NCI-H446 (cell line): ENCODE measurements at places on chromosomes 5 and 9.
A peak's percentile ranks its signal among the peaks of the same experiment; 100 is the strongest.

GRCh38 chr9:78707481-78707991 is 410.6 kb downstream of the PSAT1 start:
- no peak for DNase-seq

GRCh38 chr9:14967450-14968321 is 57.5 kb upstream of the FREM1 start:
- no peak for DNase-seq

- DNase-seq, result no peak
These were observed 9.6 kb downstream of the LHX6 start for GRCh38 chr9:122218935-122219855.

- DNase-seq, result no peak
These were observed 83.7 kb upstream of the ORM1 start for GRCh38 chr9:114238891-114239875.

- DNase-seq, result peak; percentile 86
These were observed 32.2 kb upstream of the TNFAIP8 start for GRCh38 chr5:119323601-119324000.

- DNase-seq, result no peak
These were observed 1327.1 kb downstream of the MAT2B start for GRCh38 chr5:164832516-164832915.

GRCh38 chr5:40615586-40616170 is 64.0 kb upstream of the PTGER4 start:
- DNase-seq, result no peak

DNA sequence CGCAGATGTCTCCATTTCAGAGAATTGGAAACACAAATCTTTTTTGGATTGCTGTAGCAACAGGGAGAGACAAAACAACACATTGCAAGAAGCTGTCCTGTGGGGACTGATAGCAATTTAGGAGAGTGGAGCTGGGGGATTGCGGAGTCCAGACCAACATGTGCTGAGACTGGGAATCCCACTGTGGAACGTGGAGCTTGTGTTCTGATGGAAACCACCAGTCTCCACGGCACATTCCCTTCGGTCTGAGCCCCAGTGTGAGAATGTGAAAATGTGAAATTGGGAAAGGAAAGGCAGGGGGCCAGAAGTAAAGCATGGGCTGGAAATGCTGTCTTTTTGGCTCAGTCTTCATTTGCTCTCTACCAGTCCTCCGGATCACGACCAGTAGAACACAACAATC is 348.8 kb upstream of the TNC start:
- DNase-seq, result no peak

DNA sequence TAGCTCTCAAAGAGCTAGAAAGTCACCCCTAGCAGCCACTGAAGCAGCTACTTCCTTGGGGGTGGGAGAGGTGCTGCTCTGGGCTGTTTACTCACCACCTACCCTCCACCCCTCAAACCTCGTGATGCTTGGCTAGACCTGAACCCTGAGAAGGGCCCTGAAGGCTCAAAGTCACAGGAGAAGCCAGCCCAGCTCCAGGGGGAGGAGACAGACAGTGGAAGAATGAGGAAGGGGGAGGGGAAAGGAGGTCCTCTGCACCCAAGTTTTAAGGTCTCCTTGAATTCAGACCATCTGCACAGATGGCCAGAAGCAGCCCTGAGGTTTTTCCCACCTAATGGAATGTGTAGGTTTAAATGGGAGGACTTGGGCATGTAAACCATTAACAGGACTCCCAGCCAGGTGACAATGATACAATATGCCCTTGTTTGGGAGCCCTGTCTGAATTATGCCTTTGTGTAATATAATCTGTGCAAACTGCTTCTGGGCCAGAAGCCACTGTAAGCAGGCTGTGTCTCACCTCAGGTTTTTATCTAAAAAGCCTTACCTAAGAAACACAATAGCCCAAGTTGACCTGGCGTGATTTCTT is 180.5 kb downstream of the PIK3R1 start:
- no peak for DNase-seq

GRCh38 chr9:107768224-107768623 is 278.7 kb upstream of the KLF4 start:
- no peak for DNase-seq

DNA sequence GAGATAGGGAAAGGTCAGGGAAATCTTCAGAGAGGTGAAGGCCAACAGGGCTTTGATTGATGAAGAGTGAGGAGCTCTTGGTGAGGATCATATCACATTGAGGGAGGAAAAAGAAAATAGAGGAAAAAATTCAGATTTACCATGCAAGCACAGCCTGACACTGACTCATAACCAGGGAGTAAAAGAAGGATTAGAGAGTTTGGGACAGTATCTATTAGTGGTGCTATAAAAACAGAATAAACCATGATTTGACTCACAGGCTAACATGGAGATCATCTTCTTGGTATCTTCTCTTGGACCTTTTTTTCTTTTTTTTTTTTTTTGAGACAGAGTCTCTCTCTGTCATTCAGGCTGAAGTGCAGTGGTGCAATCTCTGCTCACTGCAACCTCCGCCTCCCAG is 44.4 kb downstream of the MUSK start:
- DNase-seq, result no peak

DNA sequence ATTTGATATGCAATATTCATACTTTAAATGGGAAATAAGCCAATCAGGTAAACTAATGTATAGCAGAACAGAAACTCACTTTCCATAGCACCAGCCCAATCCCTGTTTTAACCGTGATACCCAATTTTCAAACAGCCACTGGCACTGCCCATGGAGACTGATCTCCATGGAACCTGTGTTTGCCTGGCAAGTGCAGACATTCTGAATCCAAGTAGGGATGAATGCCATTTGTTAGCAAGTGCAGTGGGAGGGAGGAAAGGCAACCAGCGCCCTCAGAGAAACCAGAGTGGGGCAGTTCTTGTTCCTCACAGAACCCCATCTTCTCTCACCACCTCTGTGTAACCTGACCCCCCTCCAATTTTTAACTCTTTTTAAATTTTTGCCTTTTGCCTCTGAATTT is 229.1 kb downstream of the CTNND2 start:
- DNase-seq, result no peak

- DNase-seq, result no peak
These were observed 79.4 kb downstream of the SLCO4C1 start for GRCh38 chr5:102216678-102217077.

- no peak for DNase-seq
These were observed 977 bp upstream of the PRDM12 start for GRCh38 chr9:130663258-130663976.

GRCh38 chr5:170440771-170441392 is 51.7 kb upstream of the KCNMB1 start:
- no peak for DNase-seq

DNA sequence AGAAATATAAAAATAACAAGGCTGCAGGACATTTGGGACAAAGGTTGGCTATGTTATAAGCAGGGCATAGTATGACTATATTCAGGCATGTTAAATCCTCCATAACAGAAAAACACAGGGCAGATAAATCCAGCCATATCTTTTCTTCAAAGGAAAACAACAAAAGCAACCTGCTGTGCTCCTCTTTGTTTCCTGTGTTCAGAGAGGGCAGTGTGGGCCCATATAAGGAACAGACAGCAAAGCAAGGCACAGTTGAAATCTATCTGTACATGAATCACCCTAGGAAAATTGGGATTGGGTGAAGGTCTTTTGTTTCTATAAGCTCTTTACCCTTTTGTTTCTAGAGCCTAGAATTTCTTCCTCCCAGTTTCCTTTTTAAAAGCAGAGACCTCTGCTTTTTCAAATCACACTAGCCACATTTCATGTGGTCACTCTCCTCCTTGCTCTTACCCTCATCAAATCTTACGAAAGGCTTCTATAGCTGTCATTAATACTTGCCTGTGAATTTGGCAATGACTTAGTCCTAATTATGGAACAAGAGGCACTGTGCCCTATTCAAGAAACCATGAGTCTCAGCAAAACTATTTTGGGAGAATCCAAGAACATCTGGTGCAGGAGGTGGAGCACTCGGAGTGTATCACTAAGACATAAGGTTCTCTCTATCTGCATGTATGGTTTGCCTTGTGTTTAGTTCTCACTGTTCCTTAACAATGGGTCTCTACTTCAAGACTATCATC is 1.8 kb downstream of the GZMA start:
- DNase-seq, result no peak

- no peak for DNase-seq
These were observed 12.9 kb downstream of the NFIB start for GRCh38 chr9:14301006-14301405.

DNA sequence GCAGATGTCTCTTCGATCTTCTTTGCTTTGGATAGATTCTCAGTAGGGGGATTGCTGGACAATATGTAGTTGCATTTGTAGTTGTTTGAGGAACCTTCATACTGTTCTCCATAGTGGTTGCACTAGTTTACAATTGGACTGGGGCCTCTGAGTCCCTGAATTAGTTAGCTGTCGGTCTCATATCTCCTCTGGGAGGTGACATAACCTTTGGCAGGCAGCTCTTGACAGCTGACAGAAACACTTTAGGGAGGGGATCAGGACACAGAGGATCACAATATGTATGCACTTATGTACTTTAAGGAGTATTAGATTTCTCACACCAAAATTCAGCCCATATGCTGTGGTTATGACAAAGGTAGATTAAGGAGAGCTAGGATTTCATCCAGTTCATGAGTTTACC is 1279.9 kb upstream of the DMAC1 start:
- no peak for DNase-seq

DNA sequence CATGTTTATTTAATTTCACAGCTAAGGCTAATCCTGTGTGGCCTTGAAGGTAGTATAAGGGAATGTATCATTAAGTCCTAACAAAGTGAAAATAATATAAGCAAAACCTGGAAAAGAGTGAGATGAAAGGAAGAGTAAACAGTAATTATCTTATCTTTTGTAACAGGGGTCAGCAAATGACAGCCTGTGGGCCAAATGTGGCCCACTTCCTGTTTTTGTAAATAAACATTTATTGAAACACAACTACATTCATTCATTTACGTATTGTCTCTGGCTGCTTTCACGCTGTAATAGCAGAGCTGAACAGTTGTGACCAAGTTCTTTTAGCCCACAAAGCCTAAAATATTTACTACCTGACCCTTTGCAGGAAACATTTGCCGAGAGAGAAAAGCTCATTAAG is 78.4 kb upstream of the HTR4 start:
- DNase-seq, result no peak

GRCh38 chr9:74639112-74639511 is 142.0 kb downstream of the RORB start:
- no peak for DNase-seq

DNA sequence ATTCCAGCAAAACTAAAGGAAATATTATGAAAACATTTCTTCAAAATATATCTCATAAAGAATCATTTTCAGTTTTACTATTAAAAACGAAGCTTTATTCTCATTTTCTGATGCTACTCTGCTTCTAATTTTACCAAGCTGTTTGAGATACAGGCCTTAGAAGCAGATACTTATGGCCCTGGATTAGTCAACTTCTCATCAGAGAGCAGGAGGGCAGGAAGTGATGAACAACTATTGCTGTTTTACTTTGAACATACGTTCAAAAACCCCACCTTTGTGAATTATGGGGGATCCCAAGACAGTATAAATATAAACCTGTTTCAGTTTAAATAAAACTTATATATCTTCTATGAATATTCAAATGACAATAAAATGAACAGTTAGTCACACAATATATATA is 16.0 kb downstream of the MPDZ start:
- no peak for DNase-seq

DNA sequence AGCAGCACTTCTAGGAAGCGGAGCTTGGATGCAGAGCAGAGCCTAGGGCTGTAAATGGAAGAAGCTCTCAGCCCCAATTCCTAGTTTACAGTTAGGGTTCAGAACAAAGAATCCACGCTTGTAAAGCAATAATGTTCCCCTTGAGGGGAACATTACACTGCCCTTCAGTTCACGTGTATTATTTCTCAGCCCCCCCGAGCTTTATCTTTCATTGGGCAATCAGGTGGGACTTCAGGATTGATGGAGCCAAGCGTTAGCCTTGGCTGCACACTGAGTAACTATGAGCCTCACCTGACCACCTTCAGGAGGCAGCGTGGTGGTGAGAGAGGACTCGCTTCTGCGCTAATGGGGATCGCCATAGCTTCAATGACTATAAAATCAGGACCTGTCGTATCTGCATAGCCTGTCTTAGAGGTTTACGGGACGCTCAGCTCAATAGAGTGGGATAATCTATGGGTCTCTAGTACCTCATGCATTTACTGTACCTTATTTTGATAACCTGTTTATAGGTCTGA is 157.0 kb upstream of the RASEF start:
- no peak for DNase-seq

GRCh38 chr9:77014597-77015263 is 4.7 kb upstream of the FOXB2 start:
- no peak for DNase-seq

DNA sequence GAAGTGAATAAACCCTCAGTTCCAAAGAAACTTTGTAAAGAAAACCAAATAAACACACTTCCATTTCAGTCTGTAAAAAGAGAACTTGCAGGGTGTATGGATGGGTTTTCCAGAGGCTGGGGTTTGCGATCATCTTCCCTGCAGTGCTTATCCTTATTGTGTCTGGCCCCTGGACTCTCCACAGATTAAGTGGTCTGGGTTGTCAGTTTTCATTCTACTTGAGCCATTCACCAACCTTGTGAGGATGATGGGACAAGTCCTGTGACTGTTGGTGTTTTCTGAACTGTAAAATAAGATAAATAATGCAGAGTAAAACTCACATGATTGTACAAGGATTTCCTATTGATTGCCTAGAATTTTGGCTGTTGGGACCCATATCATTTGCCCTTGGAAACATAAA is 166.1 kb upstream of the MOCS2 start:
- no peak for DNase-seq

DNA sequence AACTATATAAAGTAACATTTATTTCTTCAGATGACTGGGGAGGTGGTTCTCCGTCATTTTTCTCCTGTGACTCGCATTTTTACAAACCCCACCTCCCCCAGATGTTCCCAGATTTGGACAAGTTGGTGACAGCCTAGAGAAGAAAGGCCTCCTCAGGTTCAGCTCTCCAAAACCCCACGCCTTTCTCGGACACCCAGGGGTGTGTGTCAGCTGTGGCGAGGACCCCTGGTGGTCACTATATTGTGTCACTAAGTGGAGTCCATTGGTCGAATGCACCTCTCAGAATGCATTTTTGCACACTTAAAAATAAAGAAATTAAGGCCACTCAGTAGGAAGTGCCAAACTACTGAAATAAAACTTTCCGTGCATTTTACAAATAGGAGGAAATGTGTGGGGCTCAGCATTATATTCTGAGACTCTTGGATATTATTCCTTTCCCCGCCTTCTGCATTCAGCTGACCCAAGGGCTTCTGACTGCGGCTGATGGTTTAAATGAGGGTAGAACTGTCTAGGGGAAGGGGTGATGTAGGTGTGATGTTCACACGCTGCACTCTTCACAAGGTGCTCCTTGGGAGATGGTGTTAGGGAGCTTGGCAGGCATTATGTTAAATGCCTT is 47.6 kb downstream of the ACO1 start:
- peak; percentile 28 for DNase-seq
